Renal pelvis (tissue), 12 donors: ENCODE measurements at places on chromosomes 5 and 9. TPM values are rescaled to one million over a fixed set of nuclear protein-coding genes. Genes with fewer than 3 reads are reported as not detected.

GRCh38 chr9:76417394-76417793 lies 23.2 kb upstream of the RFK start:
- no peak for DNase-seq

DNA sequence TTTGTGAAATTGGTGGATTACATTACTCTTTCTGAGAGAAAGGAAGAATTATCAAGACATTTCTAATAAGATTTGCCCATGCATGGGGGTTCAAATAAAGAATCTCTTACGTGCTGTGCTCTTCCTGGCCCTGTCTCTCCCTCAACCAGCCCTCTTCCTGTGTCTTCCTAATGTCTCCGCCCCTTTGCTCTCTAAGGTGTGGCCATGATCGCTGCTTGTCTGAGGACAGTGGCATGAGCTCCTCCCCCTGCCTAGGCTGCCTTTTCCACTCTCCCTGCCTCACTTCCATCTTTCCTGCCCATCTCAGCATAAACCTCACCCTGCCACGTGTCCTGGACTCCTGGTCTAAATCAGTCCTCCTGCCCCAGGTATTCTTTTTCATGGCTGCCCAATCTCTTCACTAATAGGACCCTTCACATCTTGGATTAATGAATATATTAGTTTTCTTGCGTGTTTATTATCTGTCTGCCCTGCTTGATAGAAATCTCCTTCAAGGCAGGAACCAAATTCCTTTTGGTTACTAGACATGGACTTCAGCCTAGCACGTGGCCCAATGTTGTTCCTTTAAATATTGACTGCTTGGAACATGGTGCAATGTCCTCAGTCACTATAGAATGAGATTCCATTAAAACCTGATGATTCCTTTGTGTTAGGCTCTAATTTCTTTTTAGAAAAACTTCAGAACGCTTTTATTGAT lies 122.3 kb downstream of the MTRR start:
- no peak for DNase-seq

The OTULINL gene
- 9.4 TPM for polyA plus RNA-seq

- no peak for DNase-seq
These were observed 42.2 kb upstream of the UGT3A2 start for GRCh38 chr5:36108758-36109460.

DNA sequence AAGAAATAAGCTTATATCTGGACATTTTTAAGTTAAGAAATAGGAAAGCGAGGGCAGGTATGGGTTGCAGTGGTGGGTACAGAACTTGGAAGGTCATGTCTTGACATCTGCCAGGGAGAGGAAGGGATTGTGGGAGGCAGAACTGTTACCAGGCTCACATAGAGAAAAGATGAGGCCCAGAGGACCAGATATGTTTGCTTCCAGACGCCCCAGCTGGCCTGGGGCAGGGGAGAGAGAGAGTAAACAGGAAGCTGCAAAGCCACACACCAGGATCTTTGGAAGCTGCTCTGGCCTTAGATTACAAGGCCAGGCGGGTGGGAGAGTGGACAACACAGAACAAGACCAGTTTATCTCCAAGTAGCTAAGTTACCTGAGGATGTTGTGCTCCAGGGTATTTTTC lies 71.2 kb downstream of the MARCHF11 start:
- no peak for DNase-seq
